ENCODE measurements at places on chromosomes 7 and 10.

DNA sequence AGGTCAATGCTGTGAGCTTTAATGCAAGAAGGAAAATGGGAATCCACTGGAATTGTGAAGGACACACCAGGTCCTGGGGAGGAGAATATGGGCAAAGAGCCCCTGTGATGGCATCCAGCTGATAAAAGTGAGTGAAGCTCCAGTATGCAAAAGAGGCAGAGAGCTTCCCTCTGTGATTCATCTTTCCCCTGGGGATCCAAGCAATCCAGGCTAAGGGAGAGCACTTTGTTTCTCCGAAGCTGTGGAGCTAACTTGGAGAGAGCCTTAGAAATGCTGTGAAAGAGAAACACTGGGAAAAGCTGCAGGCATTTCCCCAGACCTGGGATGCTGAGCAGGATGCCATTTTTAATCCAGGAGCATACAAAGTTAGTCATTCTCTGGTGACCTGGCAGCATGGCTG is 489.5 kb downstream of the SH2D4B start:
- no peak for DNase-seq

DNA sequence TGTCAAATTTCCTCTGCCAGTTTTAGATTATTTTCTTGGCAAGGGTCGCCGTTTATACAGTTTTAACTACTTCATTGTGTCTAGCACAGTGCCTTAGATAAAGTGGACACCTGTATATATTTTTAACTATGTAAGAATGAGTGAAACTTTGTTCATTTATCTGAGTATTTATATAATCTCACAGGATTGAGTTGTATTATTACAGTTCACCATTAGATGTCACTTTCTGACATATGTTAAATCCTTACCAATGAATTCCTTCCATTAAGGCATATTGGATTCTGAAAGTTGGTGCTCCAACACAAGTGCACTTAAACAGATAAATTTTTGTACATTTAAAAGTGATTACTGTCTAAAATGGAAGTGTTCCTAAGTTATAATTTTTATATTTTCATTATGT is 43.0 kb downstream of the ZMYND11 start:
- no peak for DNase-seq

GRCh38 chr7:78407031-78407430 is 608.5 kb downstream of the PHTF2 start:
- no peak for DNase-seq

DNA sequence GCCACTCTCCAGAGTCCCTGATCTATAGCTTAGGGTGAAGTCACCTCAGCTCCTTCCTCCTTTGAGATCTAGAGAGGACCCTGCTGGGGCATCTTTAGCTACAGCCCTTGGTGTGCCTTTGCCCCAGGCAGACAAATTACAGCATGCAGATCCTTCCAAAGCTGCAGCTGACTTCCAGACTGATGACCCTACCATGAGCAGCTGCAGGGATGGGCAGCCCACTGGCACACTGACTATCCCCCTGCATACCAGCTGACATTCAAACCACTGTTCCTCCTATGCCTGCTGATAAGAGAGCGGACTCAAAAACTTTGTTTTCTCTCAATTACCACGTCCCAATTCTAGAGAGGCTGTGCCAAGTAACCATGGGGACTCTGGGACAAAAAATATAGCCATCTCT is 70.6 kb downstream of the COL13A1 start:
- no peak for DNase-seq

DNA sequence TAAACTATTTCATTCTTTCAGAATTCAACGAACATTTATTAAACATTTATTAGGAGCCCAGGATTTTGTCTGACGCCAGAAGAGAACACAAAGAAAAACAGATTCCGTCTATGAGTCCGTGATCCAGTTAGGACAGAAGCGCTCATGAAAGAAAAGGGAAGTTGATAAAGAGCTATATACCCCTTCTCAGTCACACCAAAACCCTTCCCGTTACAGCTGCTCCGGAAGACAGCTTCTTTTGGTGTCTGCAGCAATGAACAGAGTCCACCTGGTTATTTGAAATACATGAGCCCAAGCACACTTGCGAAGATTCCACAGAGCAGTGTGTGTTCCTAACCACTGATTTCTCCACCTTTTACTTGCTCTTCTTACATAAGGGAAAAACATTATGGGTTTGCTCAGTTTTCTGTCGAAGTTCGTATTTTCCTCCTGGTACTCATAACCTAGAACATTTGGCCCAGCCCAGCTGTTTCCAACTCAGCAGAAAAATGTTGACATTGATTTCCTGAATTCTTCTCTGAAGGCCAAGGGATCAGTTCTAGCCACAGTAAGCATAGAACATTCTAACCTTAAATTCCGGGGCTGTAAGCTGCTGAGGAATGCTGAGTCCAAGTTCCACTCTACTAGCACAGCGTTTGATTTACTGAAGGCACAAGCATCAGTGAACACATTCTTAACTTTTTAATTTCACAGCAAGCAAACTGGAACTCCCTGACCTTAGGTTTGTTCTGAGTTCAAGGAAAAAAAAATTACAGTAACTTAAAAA is 206.5 kb downstream of the SORCS1 start:
- DNase-seq, result no peak

GRCh38 chr10:115093776-115094408 is 727 bp downstream of the ATRNL1 start:
- DNase-seq, result no peak

DNA sequence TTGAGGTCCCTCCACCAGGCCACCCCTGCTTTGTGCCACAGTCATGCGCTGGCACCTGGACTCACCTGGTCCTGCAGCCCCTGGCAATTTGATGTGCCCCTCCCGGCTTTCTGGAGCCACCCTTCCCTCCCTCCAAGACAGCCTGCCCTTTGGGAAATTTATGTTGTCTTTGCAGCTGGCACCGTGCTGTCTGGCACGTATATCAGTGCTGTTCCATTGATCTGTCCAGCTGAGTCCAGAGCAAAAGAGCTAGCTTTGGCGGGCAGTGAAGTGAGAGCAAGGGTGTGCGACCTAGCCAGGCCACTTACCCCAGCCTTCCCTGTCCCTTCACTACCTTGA is 5.7 kb downstream of the RARRES2 start:
- no peak for DNase-seq

All from stimulated activated CD4-positive, alpha-beta T cell treated with anti-CD3 and anti-CD28 coated beads, Interleukin-12 subunit alpha, Interleukin-12 subunit beta, amount 100 ng/mL, for 48 hours (primary cell).